ENCODE measurements at places on chromosomes 5 and 9.

DNA sequence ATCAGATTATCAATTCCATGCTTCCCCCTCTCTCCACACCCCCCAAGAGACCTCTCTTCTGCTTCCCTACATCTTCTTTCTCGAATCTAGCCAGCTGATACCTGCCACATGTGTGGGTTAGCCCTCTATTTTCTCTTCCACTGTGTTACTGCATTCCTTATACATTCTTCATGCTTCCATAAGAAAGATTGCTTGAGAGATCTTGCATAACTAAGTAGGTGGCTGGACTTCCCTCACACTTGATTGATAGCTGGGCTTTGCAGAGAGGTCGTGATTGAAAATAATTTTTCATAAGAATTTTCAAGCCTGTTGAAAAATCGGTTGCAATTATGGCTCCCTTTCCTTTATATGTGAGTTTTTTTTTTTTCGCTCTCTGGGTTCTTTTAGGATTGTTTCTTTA, 33.0 kb upstream of the PANK3 start:
- DNase-seq, result no peak

- no peak for DNase-seq
Observed at GRCh38 chr9:131997779-131998178, 81.9 kb downstream of the MED27 start.

DNA sequence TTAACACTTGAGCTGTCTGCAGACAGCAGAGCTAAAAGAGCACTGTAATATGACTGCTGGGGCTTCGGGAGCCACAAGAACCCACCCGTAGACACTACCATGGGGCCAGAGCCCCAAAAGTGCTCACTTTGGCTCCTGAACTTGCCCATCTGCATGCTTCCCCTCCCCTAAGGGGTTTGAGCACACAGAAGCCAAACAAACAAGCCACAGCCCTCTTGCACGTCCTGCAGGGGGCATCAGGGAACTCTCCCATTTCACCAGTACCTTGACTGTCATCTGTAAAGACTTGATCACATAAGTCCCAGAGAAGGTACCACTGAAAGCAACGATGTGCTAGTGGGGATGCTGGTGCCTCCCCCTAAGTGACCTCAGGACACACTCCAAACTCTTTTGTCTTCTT, 681.8 kb downstream of the SEMA5A start:
- DNase-seq, result no peak

- no peak for DNase-seq
Observed at GRCh38 chr9:76216161-76216649, 178.0 kb downstream of the RFK start.

DNA sequence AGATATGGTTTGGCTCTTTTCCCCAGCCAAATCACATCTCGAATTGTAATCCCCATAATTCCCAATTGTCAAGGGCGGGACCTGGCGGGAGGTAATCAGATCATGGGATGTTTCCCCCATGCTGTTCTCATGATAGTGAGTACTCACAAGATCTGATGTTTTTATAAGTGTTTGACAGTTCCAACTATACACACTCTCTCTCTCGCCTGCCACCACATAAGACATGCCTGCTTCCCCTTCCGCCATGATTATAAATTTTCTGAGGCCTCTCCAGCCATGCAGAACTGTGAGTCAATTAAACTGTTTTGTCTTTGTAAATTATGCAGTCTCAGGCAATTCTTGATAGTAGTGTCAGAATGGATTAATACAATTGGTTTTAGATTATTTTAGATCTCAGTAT, 475.7 kb upstream of the CYLC2 start:
- DNase-seq, result no peak
